ENCODE measurements at places on chromosomes 16 and 17.

- no peak for DNase-seq
Observed at GRCh38 chr17:56319531-56319930, 166.3 kb downstream of the ANKFN1 start.

DNA sequence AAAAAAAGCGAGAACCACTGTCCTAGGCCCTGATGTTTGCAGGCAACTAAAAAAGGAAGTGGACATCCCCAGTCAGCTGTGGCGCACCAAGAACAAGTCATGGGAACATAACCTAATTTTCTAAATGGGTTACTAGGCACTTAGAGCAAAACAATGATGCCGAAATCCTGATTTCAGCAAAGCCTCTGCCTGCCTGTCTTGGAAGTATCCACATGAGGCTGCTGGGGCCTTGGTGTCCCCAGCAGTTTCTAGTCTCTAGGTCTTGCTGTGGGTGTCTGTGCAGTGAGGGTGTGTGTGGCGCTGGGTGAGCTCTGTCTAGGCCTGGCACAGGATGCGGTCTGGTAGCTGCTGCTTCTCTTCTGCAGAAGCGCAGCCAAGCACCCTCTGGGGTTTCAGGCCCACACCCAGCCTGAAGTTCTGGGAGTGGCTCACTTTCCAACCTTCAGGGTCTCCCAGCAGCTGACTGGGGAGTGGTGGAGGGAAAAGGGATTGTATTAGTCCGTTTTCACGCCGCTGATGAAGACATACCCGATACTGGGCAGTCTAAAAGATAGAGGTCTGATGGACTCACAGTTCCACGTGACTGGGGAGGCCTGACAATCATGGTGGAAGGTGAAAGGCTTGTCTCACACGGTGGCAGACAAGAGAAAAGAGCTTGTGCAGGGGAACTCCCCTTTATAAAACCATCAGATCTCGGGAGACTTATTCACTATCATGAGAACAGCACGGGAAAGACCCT is 21.1 kb downstream of the STH start:
- DNase-seq = no peak

GRCh38 chr17:63842173-63842539 is 329 bp downstream of the SMARCD2 start:
- no peak for DNase-seq

GRCh38 chr17:50605429-50605828 is 29.3 kb upstream of the ABCC3 start:
- DNase-seq = no peak

GRCh38 chr17:29706045-29706431 is 83.3 kb upstream of the CORO6 start:
- DNase-seq = no peak

GRCh38 chr16:2339521-2340484 is 725 bp downstream of the ABCA3 start:
- DNase-seq = peak; percentile 70

DNA sequence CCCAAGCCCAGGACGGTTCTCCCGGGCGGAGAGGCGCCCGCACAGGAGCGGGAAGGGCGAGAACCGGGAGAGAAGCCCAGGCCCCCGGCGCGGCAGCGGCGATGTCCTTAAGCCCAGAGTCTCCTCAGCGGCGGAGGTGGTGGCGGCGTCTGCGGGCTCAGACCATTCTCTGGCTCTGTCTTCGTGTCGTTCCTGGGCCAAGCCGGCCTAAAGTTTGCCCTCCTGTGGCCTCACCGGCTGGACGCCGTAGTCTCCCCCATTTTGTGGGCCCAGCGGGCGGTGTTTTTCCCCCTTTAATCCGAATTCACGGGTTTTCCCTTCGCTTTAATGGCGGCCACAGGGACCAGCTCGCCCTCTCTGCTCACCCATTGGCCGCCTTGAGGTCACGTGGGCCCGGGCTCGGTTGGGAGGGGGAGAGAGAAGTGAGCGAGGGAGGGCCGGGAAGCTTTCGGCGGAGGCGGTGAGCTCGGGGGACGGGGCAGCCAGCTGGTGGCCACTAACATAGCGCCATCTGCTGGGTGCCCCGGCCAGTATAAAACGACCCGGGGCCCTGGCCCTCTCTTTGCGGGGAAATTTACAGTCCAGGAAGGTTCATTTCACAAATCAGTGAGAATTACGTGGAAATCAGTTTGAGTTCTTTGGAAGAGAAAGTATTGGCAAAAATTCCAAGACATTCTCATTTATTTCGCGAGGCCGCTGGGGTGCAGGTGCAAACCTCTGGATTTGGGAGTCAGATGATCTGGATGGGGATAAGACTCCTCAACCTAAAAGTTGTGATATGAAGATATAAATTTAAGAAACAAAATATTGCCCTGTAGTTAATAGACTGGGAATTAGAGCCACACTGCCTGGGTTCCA is 762 bp upstream of the MED13 start:
- DNase-seq = peak; percentile 98

GRCh38 chr17:19753661-19754463 is 5.8 kb upstream of the ALDH3A1 start:
- no peak for DNase-seq
